LoVo (cell line): ENCODE measurements at places on chromosomes 3 and 15.

DNA sequence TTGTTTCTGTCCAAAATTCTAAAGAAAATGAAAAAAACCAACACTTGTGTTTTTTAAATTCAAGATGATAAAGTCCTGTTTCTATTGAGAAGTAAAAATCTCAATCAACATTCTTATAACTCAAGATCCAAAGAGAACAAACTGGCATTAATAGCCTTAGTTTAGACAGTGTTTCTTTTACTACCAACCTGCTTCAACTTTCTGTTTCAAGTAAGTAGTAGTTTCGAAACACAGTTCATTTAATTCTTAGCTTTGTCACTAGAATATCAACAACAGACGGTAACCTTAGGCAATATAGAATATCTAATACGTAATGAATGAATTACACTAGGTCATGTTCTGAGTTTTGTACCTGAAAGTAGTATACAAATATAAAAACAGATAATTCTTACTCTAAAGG is 23.7 kb downstream of the CIP2A start:
- no peak for DNase-seq

DNA sequence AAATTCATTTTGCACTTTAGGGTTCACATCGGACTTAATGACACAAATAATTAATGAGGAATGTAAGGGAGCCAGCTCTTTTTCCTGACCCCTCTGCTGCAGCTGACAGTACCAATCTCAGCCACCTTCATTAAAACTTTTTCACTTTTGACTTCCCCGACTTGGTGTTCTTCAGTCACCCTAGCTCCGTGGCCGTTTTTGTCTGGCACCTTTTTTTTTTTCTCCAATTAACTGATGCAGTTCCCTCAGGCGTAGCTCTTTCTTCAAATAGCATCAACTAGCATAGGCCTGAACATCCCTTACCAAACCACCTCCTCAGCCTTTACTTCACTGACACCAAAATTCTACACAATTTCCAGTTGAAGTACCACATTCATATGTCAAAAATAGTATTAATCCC is 350.8 kb downstream of the GRM7 start:
- DNase-seq = no peak

- no peak for DNase-seq
Measured at GRCh38 chr15:79089331-79089889, 1.2 kb downstream of the RASGRF1 start.

GRCh38 chr15:53978253-53978906 is at the start of gene UNC13C:
Gene UNC13C (plus strand): TSS chr15:53978441. CDS start chr15:54012904, 34,463 bp downstream.
- no peak for DNase-seq

GRCh38 chr15:27254801-27255200 is 283.8 kb downstream of the GABRG3 start:
- no peak for DNase-seq
